Upper lobe of left lung (tissue), 6 donors: ENCODE measurements at places on chromosomes 3 and 15.

DNA sequence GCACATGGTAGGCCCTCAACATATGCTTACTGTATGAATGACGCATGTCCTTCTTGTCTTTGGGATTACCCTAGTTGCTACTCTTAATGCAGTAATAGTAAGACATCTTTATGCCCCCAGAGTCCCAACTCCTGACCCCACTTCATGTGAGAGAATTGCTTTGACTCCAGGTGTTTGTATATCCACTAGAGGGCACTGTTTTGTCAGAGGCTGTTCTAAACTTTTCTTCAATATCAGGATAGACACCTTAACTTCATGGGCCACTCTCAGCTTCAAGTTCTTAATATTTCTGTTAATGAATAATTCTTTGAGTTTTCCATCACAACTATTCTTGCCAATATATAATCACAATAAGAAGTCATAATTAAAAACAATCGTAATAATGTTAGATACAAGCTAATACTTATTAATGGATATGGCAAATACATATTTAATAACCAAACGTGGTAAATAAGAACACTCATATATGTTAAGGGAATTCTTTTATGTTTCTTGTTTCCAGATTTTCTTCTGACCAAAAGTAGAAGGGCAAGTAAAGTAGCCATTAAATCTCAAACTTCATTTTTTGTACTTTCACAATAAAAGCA is 337.2 kb upstream of the DNAJC19 start:
- DNase-seq = no peak

GRCh38 chr15:63186065-63186464 is 3.3 kb upstream of the RAB8B start:
- DNase-seq = no peak

- DNase-seq = no peak
These were observed 121.0 kb upstream of the MBNL1 start for GRCh38 chr3:152147748-152148147.

GRCh38 chr3:187042346-187042745 is 97.0 kb downstream of the RPL39L start:
- DNase-seq = no peak
